ENCODE measurements at places on chromosomes 16 and 17.

DNA sequence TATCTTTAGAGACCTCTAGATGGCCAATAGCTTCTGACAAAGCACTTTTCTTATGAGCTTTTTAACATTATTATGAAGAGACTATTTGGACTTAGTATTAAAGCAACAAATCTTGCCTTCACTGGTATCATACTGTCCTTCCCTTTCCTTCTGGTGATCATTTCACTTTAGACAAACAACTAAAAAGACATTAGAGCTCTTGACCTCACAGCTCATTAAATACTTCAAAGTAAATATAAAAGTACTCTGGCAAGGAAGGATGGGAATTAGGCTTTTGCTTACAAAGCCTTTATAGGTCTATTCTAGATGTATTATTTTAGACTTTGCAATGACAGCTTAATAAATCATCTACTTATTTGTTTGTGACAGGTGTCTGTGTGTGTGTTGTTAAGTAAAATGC, 11.1 kb downstream of the STXBP4 start:
- no peak for DNase-seq

- no peak for DNase-seq
Measured at GRCh38 chr16:85969591-85969990, 70.6 kb downstream of the IRF8 start.

DNA sequence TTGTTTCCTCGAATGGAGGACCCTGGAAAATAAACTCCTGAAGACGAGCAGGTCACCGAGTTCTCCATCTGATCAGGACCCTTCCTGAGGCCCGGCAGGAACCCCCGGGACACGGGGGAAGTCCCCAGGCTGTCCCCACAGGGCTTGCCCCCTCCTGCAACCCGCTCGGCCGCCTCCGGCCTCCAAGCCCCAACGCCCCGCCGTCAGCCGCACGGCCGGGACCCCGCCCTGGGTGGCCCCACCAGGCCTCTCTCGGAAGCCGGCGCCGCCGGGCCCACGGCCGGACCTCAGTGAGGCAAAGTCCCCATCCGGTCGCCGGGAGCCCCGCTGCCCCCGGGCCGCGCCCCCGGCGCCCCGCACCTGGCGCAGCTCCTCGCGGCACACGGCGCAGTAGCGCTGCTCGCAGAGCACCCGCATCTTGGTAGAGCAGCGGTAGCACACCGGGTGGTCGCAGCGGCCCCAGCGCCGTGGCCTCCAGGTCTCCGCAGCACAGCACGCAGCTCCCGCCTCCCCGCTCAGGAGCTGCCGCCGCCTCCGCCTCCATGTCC, 383 bp downstream of the ZNF598 start:
- no peak for DNase-seq

DNA sequence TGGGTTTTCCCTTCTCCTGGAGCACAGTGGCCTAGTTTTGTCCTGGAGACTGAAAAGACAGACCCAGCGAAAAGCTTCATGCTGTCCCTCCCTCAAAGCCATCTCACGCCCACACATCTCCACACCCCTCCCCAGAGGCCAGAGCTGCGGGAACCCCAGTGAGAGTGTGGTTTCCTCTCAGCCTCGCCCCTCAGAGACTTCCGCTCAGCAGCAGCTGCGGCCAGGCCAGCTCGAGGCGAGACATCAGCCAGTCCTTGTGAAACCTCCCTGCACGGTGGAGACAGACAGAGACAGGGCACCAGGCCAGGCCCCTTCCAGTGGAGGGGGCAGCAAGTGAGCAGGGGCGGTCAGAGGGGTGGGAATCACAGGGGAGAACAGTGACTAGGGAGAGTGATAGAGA, 77.0 kb upstream of the TNRC6C start:
- peak; percentile 48 for DNase-seq

DNA sequence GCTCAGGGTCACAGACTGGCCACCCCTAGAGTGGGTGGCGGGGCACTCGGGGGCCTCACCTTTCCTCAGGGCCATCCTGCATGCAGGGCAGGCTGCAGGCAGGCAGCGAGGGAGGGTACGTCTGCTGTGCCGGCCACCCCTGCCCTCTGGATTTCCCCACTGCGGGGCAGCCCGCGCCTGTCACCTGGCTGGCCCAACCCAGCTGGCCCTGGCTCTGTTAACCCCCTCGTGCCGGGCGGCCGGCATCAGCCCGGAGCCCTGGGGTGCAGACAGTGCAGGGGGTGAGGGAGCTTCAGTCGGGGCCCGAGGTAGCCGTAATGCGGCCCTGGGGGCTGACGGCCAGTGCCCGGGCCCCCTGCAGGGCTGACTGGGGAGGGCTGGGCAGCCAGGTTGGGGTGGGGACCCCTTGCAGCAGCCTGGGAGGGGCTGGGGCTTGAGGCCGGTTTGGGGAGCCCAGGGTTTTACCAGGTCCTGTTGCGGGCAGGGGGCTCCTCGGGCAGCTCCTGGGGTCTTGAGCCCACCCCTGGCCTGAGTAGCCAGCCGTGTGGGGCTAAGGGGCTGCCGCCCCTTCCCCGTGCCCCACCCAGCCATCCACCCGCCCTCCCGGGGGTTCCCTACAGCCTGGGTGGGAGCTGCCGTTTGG, at the start of gene IGFALS:
IGFALS (minus strand) TSS at position 128 of the 643 bp plus-strand sequence; CDS start at position 75, 53 bp downstream.
- no peak for DNase-seq

DNA sequence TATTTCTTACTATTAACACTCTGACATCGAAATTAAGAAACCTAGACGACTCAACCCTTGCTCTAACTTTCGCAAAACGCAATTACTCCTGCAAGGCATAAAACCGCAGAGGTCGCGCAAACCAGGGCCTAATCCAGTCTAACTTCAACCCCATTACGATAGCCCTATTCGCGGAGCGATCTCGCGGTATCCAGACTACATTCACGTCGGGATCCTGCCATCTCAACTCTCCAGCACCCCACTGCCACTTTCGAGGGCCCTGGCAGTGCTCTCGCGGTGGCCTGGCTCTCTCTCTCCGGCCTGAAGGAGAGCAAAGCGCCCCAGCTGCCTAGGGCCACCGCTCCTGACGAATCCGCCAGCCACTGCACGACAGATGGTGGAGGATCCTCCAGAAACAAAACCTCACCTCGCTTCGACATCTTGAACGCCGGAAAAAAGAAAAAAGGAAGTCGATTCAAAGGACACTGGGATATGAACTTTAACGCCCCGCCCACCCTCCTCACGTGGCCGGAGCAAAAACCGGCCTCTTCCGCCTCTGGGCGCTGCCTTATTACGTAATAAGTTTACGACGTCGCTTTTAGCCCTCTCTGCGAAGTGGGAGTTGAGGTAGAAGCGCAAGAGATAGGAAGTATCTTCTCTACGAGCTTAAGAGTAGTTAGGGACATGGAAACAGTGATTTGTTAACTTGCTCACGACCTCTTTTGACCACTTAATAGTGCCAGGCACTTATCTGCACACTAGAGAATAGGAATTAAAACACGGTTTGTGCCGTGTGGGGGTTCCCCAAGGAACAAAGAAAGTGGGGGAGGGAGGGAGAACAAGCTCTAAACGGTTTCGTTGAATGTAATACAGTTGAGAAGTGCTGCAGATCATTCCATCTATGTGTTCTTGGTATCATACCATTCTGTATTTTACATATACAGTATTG, at the start of gene RPL23:
RPL23 (minus strand) TSS at position 430 of the 928 bp plus-strand sequence; CDS start at position 419, 11 bp downstream.
- peak; percentile 68 for DNase-seq

- no peak for DNase-seq
Measured at GRCh38 chr16:87434146-87434667, 42.1 kb downstream of the MAP1LC3B start.

DNA sequence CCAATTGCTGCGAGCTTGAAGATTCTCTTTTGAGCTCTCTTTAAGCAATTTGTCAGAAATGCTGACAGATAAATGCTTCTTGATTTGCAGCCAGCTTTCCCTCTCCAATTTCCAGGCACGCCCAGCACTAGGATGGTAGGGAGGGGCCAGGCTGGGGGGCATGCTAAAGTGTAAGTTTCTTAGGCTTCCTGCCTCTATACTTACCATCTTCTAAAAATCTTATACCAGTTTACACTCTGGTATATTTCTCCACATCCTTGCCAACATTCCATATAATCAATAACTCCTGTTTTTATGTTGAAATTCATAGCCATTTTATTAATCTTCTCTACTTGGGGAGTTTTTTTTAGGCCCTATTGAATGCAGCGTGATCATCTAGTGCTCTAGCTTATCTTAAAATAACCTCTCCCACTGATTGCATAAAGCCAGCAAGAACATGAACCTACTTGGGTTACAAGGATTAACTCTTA, 17.5 kb downstream of the ACSF2 start:
- DNase-seq = no peak

DNA sequence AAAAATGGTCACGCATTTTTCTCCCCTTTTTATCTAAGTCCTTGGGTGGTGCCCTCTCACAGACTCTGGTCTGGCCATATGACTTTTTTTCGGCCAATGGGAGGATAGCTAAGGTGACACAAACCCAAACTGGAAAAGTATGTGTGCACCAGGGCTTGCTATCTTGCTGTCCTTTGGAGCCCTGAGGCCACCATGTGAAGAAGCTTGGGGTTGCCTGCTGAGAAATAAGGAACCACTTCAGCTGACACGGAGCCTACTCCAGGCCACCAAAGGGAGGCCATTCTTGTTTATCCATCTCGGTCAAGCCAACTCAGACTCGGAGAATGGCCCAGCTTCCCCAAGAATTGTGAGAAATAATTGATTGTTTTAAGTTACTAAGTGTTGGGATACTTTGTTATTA, 111.4 kb upstream of the ZFHX3 start:
- DNase-seq = no peak

GRCh38 chr17:42843358-42843934, 934 bp upstream of the AOC2 start:
- no peak for DNase-seq

GRCh38 chr16:89013692-89014402, 36.8 kb upstream of the CBFA2T3 start:
- no peak for DNase-seq

Measured in activated CD4-positive, CD25-positive, alpha-beta regulatory T cell (primary cell).